AML-193 (cell line): ENCODE measurements at places on chromosomes 2 and 18.
A peak's percentile ranks its signal among the peaks of the same experiment; 100 is the strongest.

DNA sequence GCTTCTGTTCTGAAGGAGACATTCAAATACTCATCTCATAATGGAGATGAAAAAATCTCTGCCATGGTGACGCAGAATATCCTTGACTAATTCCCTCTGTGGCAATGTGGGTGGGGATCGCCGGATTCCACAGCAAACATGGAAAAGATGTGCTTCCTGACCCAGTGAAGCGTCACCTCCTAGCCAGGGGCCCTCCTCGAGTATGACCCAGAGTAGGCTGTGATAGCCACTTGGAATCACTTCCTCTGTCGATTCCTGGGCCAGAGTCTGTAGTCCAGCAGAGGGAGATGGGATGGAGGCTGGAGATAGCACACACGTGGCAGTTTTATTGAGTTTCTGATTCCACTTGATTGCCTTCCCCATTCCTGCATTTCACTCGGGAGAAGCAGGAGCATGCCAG lies 36.8 kb downstream of the DRC1 start:
- no peak for DNase-seq

- no peak for DNase-seq
Measured at GRCh38 chr2:1656961-1657841, 87.1 kb downstream of the PXDN start.

DNA sequence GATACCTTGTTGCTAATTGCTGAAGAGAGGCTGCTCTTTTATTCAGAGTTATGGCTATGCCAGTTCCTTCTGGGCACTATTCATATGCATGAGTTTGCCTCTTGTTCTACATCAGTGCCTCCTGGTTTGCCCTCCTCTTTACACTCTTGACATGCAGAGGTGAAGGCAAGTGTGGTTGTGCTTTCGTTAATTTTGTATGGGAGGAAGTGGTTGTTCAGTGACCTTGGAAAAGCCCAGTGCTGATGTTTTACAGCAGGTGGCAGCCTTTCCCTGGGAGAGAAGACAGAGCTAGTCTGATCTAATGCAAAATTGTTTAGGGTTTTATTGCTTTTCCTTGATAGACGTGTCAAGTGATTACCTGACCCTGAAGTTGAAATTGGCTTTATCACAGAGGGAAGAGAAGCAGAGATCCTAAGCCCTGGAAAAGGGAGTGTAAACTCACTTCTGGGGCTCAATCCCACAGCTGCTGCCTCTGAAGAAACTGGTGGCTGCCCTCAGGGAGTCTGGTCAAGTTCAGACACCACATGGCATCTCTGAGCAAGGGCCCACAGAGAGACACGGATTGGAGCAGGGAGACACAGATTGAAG lies 30.5 kb upstream of the VPS54 start:
- peak; percentile 65 for DNase-seq

DNA sequence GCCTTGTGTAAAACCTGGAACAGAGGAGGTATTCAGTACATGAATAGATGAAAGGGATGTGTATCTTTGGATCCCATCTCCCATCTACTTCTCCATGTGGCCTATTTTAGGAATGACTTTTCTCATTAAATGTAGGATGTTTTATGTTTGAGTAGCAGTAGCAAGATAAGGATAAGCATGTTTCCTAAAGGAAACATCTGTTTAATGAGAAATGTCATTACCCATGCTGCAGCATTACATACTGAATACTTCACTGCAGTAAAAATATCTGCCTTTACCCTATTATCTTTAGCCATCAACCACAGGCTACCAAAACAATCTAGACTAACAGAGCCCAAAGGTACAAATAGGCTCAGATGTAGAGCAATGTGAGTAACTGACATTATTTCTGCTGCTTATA lies 419.2 kb upstream of the CYRIA start:
- no peak for DNase-seq

DNA sequence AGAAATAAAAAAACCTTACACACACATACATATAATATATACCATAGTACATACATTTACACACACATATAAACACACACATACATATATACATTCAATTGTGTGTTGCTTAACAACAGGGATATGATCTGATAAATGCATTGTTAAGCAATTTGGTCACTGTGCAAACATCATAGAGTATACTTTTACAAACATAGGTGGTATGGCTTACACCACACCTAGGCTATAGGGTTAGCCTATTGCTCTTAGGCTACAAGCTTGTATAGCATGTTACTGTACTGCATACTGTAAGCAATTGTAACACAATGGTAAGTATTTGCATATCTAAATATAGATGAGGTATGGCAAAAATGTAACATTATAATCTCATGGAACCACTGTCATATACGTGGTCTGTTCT lies 156.8 kb upstream of the ERBB4 start:
- DNase-seq = no peak

GRCh38 chr2:56215911-56216310 lies 32.1 kb downstream of the CCDC85A start:
- no peak for DNase-seq

DNA sequence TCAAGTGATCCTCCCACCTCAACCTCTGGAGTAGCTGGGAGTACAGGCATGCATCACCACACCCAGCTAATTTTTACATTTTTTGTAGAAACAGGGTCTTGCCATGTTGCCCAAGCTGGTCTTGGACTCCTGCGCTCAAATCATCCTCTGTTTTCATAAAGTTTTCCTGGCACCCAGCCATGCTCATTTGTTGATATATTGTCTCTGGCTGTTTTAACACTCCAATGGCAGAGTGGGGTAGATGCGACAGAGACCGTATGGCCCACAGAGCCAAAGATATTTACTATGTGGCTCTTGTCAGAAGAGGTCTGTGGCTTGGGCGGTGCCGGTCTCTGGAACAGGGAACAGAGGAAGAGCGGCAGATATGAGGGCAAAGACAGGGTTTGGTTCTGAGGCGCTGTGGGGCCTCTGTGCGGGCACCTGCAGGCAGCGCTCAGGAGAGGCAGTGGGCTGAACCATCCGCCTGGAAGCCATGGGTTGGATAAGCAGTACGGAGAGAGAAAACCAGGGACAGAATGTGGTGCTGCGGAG lies 50.2 kb downstream of the CENPO start:
- DNase-seq = no peak

GRCh38 chr2:160499865-160500264 lies 6.3 kb upstream of the RBMS1 start:
- no peak for DNase-seq

GRCh38 chr2:59583173-59583765 lies 970.2 kb downstream of the BCL11A start:
- DNase-seq = no peak

DNA sequence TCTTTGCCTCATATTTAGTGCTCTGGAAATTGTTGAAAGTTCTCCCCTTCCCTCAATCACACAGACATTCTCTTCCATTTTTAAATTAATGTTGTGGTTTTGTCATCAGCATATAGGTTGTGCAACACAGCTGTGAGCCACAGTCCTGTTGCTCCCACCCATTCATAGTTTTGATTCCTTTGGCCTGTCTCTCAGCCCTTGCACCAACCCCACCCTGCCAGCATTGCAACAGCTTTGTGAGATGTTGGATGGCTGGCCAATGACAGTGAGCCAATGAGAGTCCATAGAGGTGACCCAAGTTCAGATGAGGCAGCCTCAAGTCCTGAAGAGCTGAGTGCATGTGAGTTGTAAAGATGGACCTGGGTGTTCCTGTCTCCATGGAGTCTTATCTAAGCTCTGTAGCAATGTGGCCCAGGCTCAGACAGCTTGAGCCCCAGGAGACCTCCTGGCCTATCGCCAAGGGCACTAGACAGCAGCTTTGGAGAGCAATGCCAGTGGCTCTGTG lies 775.5 kb downstream of the RNF144A start:
- no peak for DNase-seq

DNA sequence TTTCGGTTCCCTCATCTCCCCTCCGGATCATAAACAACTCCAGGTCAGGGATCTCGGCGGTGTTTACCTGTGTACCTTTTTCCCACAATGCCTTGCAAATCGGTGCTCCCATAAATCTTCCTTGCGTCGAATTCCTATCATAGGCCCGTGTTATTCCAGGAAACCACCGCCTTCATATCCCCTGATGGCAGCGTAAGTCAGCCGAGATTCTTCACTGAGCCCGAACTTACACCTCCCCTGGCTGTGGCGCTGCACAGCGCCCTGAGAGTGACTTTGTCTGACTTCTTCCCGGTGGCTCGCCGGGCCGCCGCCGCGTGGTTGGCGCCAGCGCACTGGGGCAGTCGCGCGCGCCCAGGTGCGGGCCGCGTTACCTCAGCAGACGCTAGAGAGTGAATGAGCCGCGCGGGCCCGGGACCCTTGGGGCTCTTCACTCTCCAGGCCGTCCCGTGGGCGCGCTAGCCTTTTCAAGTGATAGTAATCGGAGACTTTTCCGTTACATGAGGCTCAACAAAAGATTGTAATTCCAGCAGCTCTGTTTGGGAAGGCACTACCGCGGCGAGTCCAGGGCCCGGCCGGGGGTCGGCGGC lies 101.6 kb downstream of the SPTBN1 start:
- peak; percentile 45 for DNase-seq

DNA sequence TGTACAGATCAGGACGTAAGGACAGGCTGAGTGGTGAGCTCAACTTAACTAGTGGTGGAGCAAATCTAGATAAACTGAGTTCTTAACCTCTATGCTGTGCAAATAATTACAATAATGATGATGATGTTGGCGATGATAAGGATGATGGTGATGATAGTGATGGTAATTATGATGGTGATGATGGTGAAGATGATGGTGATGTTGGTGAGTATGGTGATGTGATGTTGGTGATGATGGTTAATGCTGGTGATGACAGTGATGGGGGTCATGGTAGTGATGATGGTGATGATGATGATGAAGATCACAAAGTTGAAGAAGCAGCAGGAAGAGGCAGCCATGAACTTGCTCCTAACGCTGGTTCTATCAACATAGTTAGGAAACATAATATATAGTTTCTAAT lies 38.0 kb upstream of the IMP4 start:
- DNase-seq = no peak

DNA sequence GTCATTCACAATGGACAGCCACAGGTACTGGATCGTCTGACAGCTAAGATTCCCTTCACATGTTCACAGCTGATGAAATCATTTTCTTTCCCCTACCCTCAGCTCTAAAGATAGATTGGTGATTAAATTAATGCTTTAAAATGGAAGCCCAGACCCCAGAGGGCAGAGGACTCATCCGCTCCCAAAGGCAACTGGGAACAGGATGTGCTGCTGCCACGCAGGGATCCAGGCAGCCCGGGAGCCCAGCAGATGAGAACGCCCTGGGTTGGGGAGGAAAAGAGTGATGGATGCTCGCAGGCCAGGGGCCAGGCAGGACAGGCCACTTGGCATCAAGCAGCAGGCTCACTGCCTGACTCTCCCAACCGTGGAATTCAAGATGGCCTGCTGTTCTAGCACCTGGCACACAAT lies 41.3 kb downstream of the HDHD2 start:
- DNase-seq = no peak

DNA sequence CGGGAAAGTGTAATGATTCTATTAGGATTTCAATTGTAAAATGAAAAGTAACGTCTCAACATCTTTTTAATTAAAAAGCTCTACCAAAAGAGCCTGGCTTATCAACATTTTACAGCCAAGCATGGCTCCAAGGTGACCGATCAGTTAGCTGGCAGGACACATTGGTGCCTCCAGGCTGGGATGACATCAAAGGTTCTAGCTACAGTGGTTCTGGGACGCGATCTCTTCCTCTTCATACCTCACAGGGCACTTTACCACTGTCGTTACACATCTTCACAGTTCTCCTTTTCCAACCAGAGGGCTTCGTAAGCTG lies 693 bp downstream of the ORC2 start:
- DNase-seq = no peak

DNA sequence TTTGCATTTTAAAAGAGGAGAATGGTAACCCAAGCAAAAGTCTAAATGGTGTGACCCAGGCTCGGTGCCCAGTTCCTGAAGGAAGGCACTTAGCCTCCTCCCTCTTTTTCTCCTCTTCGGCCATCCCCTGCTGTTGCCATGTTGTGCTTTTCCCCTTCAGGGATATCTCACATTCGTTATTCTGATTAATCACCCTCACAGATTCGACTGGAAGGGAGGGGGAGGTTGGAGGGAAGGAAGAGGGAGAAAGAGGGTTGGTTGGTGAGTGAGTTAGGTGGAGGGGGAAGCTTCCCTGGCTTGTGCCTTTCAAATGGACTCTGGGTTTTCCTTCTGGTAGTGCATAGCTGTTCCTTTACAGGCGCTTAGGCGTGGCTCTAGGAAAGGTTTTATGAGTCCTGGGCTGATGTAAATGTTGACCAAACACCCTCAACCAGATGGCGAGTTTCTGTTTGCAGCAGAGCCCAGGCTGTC lies 39.0 kb upstream of the LYPD6B start:
- DNase-seq = no peak

GRCh38 chr2:191341436-191341835 lies 96.2 kb downstream of the MYO1B start:
- DNase-seq = no peak

DNA sequence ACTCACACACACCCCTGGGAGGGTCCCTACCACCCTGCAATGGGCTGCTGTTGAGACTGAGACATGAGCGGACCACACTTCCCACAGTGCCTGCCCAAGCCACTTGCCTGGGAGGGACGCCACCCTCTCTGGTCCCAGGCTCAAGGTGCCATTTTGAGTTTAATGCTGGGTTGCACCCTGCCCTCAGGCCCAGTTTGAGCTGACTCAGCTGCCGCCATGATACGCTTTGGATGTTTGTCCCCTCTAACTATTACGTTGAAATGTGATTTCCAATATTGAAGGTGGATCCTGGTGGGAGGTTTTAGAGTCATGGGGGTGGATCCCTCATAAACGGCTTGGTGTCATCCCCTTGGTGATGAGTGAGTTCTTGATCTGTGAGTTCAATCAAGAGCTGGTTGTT lies 76.4 kb upstream of the DYNC1I2 start:
- DNase-seq = no peak

- no peak for DNase-seq
Measured at GRCh38 chr2:196513796-196514526, 125.6 kb upstream of the CCDC150 start.

GRCh38 chr18:21330122-21330701 lies 88.2 kb downstream of the GREB1L start:
- DNase-seq = no peak

- DNase-seq = no peak
Measured at GRCh38 chr2:109098251-109098920, 30.6 kb upstream of the SH3RF3 start.

- no peak for DNase-seq
Measured at GRCh38 chr18:50080932-50081560, 113.9 kb downstream of the MYO5B start.

DNA sequence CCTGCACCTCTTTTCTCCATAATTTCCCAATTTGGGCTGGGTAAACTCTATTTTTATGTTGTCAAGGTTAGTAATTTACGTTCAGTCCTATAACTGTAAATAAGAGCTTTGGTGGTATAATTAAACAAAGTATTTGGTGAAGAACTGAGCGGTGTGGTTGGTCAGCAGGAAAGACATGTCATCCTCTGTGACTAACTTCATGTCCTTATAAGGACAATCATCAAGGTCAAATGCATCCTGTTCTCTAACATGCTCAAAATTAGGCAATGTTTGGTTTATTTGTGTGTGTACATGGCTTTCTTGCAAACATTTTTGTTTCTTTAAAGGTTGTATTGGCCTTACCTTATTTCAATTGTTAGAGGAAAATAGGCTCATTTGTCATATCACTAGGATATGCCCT lies 121.5 kb upstream of the NABP1 start:
- DNase-seq = no peak

GRCh38 chr2:101190747-101191516 lies 39.8 kb upstream of the TBC1D8 start:
- DNase-seq = no peak
